ENCODE measurements at places on chromosomes 3 and 15. TPM values are rescaled to one million over a fixed set of nuclear protein-coding genes. Genes with fewer than 3 reads are reported as not detected.

Gene RASL12
- not detected for polyA plus RNA-seq

Gene ALDH1A2
- not detected for polyA plus RNA-seq

Gene LSAMP
- polyA plus RNA-seq = not detected

Gene ADGRG7
- not detected for polyA plus RNA-seq

Gene WDR49
- polyA plus RNA-seq = not detected

Gene CHRNA5
- 0.89 TPM for polyA plus RNA-seq

Gene SCAMP5
- polyA plus RNA-seq = 0.16 TPM

Gene ATP10A
- polyA plus RNA-seq = 8.2 TPM

Gene ACTC1
- not detected for polyA plus RNA-seq

Gene WWTR1
- polyA plus RNA-seq = 0.60 TPM

Gene TRAT1
- 120 TPM for polyA plus RNA-seq

Gene REC114
- not detected for polyA plus RNA-seq

Gene GOLGA6A
- polyA plus RNA-seq = not detected

Gene PP2D1
- polyA plus RNA-seq = 0.46 TPM

Gene SACM1L
- polyA plus RNA-seq = 41.0 TPM

Gene RPP25
- 2.5 TPM for polyA plus RNA-seq

Gene SENP8
- polyA plus RNA-seq = 0.83 TPM

Gene NEK11
- polyA plus RNA-seq = 1.4 TPM

Gene SPINT1
- polyA plus RNA-seq = 3.1 TPM

Gene CCDC80
- polyA plus RNA-seq = 0.02 TPM

Gene EPHA6
- not detected for polyA plus RNA-seq

Gene EBLN2
- 0.76 TPM for polyA plus RNA-seq

Gene KAT2B
- 5.8 TPM for polyA plus RNA-seq

Gene FRMD5
- 0.37 TPM for polyA plus RNA-seq

Gene LRRC15
- polyA plus RNA-seq = not detected

Gene CPNE9
- polyA plus RNA-seq = not detected

Gene TRIM59
- polyA plus RNA-seq = 25.1 TPM

Gene EPHB1
- 0.10 TPM for polyA plus RNA-seq

All from CD8-positive, alpha-beta memory T cell (primary cell).